SHP77 treated with DMSO at 0.1 percent for 48 hours (cell line): ENCODE measurements at places on chromosomes 7 and 10.
A peak's percentile ranks its signal among the peaks of the same experiment; 100 is the strongest.

DNA sequence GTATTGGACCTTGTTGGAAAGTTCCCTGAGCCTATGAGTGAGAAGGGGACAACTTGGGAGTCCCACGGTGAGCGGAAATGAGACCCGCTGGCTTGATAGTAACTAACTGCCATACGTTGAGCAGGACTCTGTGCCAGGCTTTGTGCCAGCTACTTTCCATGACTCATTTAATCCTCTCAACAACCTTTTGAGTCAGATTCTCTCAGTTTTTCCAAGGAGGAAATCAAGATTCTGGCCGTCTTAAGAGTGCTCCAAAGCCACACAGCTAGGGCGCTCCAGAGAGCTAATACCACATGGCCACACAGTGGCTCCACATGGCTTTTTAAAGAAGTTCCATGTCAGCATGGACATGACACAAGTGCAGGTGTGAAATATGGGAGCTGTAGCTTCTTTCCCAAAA is 55.7 kb downstream of the NOD1 start:
- no peak for DNase-seq

DNA sequence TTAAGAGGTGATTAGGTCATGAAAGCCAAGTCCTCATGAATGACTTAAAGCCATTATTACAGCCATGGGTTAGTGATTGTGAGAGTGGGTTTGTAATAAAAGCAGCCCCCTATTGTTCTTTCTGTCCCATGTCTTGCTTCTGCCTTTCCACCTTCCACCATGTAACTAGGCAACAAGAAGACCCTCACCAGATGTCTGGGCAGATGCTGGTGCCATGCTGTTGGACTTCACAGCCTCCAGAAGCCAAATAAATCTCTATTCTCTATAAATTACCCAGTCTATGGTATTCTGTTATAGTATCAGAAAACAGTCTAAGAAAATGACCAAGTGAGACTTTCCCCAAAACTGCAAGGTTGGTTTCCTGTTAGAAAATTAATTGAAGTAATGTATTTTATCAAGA is 460.3 kb upstream of the ADARB2 start:
- DNase-seq: no peak

- DNase-seq: no peak
Measured at GRCh38 chr10:59698326-59698725, 11.3 kb downstream of the SLC16A9 start.

- no peak for DNase-seq
Measured at GRCh38 chr10:23191764-23192711, at the start of gene PTF1A. PTF1A (plus strand) TSS chr10:23192312; CDS start chr10:23192531, 219 bp downstream.

- DNase-seq: no peak
Measured at GRCh38 chr10:1645896-1646295, 91.4 kb downstream of the ADARB2 start.

- DNase-seq: no peak
Measured at GRCh38 chr7:768881-769504, 41.9 kb upstream of the PRKAR1B start.

- no peak for DNase-seq
Measured at GRCh38 chr10:299969-300368, 164.7 kb downstream of the ZMYND11 start.

- no peak for DNase-seq
Measured at GRCh38 chr10:670990-671389, 18.5 kb downstream of the DIP2C start.

- no peak for DNase-seq
Measured at GRCh38 chr7:142174441-142174840, 62.9 kb downstream of the MGAM2 start.

GRCh38 chr7:85328456-85328998 is 141.7 kb upstream of the SEMA3D start:
- no peak for DNase-seq

DNA sequence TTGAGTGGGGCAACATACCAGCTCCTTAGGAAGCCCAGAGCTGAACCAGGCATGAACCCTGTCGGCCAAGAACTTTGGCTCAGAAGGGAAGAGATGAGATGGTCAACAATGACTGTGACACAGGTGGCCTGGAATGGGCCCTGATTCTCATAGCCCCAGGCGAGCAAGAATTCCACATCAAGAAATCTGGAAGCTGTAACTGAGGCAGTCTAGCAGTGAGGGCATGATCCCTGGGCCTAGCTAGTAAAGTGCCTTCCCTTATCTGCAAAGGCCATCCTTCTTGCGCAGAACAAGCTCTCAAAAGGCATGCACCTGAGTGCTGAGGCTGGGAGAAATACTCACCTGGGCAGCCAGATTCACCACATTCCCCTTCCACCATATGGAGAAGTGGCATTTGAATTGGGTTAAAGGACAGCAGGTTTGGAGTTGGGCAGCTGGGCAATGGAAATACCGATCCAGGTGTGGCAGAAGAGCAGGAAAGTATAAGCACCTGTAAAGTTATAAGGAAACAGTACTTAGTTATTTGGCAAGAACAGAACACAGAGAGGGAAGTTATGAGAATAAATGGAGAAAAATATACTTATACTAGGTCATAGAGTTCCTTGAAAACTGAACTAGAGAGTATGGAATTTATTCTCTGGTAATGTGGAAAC is 78.6 kb upstream of the CAPZA2 start:
- no peak for DNase-seq

DNA sequence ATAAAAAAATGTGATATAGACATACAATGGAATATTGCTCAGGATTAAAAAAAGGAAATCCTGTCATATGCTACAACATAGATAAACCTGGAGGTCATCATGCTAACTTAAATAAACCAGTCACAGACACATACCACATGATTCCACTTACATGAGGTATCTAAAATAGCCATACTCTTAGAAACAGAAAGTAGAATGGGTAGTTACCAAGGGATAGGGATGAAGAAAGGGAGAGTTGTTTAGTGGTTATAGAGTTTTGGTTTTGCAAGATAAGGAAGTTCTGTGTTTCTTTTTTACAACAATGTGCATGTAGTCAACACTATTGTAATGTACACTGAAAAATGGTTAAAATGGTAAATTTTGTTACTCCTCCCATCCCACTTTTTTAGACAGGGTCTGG is 30.5 kb downstream of the BICC1 start:
- no peak for DNase-seq

- DNase-seq: no peak
Measured at GRCh38 chr10:58473976-58474375, 38.7 kb upstream of the BICC1 start.

DNA sequence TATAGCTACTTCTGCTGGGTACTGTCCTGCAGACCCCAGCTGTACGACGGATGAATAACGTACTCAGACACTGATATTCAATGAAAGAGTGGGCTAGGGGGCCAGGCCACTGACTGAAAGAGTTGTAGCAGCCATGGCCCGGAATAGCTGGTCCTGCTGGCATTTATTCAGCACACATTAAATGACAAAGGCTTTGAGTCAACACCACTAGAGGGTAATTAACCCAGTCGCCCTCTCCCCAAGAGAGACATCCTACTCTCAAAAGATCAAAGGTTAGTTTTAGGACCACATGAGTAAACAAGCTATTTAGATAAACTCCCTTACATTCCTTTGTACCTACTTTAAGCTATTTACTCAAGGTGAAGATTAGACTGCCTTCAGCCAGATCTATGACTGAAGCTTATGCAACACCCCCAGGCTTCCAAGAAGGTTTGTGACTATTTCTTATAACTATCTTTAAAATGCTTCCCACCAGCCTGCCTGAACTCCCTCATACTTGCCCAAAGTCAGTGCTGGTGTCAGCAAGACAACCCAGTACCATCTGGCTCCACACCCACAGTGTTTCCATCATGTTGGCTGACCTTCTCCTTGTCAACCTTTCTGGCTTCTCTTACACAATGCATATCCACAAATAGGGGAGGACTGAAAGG is 629.1 kb downstream of the SORCS1 start:
- DNase-seq: no peak

DNA sequence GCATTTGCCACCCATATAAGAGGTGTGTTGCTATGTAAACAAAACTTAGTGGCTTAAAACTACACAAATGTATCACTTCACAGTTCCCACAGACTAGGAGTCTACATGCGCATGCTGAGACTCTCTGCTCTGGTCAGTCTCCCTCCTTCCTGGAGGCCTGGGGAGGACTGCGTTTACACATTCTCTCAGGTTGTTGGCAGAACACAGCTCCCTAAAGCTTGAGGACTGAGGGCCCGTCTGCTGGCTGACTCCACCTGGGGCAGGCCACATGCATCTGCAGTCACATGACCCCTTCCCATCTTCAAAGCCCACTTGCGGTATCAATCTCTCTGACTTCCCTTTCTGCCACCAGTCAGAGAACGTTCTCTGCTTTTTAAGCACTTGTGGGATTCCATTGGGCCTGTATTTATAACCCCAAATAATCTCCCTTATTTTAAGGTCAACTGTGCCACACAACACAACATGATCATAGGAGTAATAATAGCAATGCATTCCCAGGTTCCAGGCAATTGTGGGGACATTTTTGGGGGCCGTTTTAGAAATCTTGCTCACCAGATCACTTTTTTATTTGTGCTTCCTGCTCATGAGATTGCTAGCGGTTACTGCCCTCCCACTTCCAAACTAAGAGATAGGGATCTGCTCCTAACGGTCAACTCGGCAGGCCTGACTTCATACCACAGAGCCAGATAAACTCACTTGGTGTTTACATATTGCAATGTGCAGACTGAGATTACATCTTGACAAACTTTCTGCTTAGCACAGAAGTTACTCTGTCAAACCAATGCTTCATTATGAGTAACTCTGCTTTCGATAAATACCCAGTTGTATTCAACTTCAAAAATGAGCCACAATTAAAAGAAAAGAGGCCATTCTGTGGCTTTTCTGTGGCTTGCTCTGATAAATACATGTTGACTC is 96.3 kb downstream of the ALOX5 start:
- no peak for DNase-seq

- no peak for DNase-seq
Measured at GRCh38 chr10:130479146-130479545, 343.0 kb downstream of the GLRX3 start.

DNA sequence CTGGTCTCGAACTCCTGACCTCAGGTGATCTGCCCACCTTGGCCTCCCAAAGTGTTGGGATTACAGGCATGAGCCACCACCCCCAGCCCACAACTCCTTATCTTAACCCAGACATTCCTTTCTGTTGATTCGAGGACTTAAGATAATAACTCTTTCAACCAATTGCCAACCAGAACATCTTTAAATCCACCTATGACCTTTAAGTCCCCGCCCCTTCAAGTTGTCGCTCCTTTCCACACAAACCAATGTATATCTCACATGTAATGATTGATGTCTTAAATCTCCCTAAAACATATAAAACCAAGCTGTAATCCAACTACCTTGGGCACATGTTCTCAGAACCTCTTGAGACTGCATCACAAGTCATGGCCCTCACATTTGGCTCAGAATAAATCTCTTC is 7.8 kb upstream of the ANKRD2 start:
- no peak for DNase-seq

DNA sequence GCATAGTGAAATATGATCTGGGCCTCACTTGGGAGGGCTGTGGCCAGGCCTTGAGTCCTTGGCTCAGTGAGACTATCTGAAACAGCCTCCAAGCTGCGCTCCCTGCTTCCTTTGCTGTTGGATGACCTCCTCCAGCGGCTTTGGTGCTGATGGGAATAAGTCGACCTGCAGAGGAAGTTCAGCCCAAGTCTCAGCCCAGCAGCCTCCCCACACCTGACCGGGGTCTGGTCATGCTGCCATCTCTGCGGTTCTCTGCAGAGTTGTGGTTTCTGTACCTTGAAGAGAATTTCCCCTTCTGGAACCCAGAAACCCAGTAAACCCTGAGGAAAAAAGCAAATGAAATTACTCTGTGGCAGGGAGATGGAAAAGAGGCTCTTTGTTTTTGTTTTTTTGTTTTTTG is 4.6 kb upstream of the RBAK start:
- no peak for DNase-seq

DNA sequence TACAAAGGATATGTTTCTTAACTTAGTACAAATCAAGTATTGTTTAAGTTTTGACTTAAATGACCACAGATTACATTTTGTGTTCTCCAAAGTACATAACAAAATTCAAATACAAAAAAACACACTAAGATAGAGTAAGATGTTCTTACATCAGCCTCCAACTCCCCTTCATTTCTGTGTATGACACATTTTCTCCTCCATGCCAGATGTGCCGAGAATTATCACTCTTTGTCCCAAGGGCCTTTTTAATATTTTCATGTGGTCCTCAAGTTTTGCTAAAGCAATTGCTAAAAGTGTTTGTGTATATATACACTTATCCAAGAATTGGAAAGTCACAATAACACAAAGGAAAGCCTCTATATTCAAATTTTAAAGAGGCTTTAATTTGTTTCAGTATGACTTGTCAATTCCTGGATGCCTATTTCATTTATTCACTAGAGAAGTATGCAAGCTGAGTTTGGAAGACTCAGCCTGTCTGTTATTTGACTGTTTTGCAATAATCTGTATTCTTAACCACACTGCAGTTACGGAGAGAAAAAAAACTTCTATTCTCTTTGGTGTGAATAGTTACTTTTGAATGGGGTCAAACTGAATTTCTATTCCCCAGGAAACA is 586.4 kb upstream of the SEMA3D start:
- DNase-seq: no peak

- DNase-seq: peak; percentile 39
Measured at GRCh38 chr7:157397731-157398691, 61.2 kb downstream of the DNAJB6 start.

DNA sequence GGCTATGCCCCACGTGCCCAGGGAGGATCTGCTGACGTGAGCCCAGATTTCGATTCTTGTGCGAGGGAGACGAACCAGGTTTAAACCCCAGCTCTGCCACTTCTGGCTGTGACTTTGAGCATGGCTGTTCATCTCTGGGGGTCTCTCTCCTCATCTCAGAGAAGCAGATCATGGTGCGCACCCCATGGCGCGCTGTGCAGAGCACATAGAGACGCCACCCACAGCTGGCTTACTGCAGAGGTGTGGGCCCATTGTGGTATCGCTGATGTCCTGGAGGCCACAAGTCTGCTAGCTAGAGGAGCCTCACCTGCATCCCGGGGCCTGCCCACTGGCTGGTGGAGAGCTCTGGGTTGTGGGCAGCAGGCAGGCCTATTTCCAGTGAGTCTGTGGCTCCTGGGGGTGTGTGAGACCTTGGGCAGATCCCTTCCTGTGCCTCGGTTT is 140.5 kb downstream of the LHPP start:
- no peak for DNase-seq

DNA sequence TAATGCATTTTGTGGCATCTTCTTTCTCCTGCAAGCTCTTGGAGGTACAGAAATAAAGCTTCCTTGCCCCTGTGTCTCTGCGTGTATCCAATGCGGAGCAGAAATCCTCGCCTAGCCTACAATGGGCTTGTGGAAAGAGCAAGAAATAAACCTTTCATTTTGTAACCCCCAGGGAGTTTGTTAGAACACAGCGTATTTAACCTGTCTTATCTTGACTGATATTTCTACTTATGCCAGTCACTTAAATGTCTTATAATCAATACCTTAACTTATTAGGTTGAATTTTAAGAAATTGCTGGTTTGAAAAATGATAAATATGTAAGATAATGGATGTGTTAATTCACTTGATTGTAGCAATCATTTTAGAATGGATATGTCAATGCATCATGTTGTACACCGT is 629.8 kb upstream of the IGFBP3 start:
- no peak for DNase-seq
